Ecto neural progenitor cell (in vitro differentiated cells): ENCODE measurements at places on chromosomes 7 and 10.
A peak's percentile ranks its signal among the peaks of the same experiment; 100 is the strongest.

DNA sequence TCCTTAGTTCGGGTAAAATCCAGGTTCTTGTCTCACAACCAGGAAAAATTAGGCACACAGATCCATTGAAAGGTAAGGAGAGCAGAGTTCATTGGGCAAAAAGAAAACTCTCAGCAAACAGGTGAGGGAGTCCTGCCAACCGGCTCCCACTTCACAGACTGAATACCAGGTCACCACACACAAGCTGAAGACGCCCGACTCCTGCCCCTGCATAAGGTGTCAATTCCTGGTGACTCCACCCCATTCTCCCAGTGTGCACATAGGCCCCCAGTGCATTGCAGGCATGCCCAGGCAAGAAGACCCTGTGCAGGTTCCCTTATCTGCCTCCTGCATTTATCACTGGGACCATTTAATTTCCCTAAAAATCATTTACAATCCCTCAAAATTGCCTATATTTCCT lies 354.6 kb downstream of the LRRTM3 start:
- DNase-seq, result peak; percentile 49

- no peak for DNase-seq
Observed at GRCh38 chr7:92697012-92697411, 106.8 kb upstream of the FAM133B start.

DNA sequence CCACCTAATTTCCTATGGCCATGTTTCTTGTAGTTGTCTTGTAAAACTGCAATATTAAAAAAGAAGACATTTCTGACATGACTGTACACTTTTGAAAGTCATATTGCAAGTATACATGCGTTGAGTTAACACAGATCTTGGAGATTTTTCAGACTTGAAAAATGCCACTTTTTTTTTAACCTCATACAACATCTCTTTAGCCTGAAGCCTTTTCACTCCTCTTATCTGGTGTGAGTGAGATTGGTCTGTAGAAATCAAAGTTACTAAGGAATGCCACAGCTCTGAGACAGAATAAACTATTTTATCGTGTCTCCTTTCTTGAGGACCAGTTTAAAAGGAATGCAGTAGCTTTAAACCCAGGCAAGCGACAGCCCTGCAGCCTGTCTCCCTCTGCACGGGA lies 43.9 kb upstream of the NEUROD6 start:
- no peak for DNase-seq

DNA sequence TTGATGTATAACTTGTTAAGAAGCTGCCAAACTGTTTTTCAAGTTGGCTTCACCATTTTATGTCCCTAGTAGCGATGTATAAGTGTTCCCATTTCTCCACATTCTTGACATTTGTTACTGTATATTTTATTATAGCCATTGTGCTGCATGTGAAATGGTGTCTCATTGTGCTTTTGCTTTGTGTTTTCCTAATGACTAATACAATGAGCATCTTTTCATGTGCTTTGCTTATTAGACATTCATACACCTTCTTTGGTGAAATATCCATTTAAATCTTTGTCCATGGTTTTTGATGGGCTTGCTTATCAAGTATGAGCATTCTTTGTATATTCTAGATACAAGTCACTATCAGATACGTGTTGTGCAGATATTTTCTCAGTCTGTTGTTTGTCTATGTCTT lies 203.0 kb downstream of the CCSER2 start:
- DNase-seq, result no peak

DNA sequence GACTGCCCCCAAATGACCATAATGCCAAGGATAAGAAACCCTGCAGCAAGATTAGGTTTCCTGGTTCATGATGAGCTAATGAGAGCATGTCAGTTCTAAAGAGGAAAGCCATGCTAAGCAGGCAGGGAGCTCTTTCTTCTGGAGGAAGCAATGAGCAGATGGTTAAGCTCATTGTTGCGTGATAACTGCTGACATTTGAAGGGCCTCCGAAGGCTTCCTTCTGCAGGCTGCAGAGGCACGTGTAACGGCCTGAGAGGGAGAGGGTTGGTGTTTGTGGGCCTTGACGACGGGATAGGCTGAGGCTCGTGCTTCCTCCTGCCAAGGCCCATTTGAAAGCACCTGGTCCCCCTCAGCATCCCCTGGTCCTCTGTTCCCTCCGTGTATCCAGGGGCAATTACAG lies 63.5 kb upstream of the BTBD16 start:
- DNase-seq, result no peak

- no peak for DNase-seq
Observed at GRCh38 chr7:2603044-2603965, 28.5 kb upstream of the TTYH3 start.

- no peak for DNase-seq
Observed at GRCh38 chr7:33887266-33887975, 17.9 kb upstream of the BMPER start.

- no peak for DNase-seq
Observed at GRCh38 chr7:114293289-114294012, 121.2 kb upstream of the FOXP2 start.

DNA sequence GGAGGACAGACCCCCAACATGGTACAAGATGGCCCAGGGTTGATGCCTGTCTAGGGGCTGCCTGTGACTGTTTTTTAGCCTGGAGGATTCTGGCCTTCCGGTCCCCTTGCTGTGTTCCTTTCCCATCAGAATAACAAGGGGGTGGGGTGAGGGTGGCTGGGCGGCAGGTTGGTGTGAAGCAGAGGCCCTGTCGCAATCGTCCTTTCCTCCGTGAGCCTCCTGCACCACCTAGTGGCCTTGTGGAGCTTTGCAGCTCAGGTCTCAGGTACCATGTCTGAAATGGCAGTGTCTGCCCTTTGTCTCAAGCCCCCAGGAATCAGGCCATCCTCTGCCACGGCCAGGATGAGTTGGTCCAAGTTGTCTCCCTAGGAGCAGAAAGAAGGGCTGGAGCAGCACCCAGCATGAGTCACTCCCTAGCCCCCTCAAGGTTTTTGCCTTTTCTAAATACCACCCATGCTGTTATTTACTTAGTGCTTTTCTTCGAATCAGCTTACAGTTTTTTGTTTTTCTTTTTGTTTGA lies 24.2 kb downstream of the TACR2 start:
- peak; percentile 89 for DNase-seq

- no peak for DNase-seq
Observed at GRCh38 chr10:103890194-103890658, 27.8 kb downstream of the STN1 start.

GRCh38 chr7:32582036-32582435 lies 86.7 kb downstream of the AVL9 start:
- DNase-seq, result no peak

GRCh38 chr7:50832744-50833143 lies 50.0 kb upstream of the GRB10 start:
- DNase-seq, result no peak

GRCh38 chr7:1275451-1276381 lies 43.0 kb downstream of the UNCX start:
- no peak for DNase-seq

GRCh38 chr10:30821261-30821993 lies 191.9 kb upstream of the LYZL2 start:
- DNase-seq, result no peak

- DNase-seq, result peak; percentile 81
Observed at GRCh38 chr7:142854372-142855113, at the start of gene EPHB6. TSS of gene EPHB6 (plus strand) at chr7:142855076. CDS start at chr7:142863228, 8,152 bp downstream.

- no peak for DNase-seq
Observed at GRCh38 chr7:128100225-128100948, 69.2 kb upstream of the LRRC4 start.

DNA sequence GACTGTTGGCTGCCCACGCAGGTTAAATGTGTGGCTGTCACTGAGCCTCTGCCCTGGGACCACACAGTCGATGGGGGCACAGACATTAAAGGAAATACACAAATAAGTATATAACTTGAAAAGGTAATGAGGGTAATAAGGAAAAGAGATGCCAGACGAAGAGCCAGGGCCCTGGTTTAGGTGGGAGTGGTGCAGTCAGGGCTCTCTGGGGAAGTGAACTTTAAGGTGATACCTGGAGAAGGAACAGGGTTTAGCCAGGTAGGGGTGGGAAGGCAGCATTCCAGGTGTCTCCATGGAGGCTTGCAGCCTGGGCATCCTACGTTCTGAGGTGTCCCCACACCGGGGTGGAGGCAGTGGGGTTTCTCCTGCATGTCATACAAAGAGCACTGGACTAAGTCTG lies 50.4 kb downstream of the UNC5B start:
- DNase-seq, result no peak

GRCh38 chr7:36303202-36304098 lies 86.2 kb upstream of the ANLN start:
- DNase-seq, result peak; percentile 60

- no peak for DNase-seq
Observed at GRCh38 chr7:119943942-119944600, 328.9 kb upstream of the KCND2 start.

DNA sequence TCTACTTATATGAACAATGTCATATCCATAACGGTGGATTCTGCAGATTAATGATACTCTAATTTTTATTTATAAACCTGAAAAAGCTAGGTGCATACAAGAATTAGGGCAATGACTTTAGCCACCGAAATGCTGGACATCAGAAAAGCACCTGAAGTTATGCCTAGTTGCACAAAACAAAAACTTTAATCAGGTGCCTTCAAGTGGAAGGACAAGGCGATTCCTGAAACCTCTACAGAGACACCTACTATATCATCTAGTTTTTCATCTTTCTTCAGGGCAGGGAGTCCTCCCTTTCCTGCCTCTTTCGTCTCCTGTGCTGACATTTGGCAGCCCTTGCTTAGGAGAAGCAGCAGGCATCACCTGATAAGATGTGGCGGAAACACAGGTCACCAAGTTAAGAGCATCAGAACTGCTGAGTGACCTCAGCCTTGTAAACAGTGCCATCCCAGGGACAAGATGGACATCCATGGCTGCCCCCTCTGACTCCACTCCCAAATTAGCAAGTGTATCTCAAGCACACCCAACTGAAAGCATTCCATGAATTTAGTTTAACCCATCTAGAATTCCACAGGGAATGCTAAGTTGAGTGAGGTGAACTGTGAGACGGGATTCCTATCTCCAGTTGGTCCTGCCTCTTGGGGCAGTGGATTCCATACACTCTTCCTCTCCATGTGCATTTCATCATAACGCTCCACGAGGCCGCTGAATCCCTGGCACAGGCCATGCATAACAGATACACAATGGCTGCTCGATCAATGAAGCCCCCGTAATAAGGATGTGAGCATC lies 5.8 kb downstream of the ITPRIP start:
- DNase-seq, result peak; percentile 17

GRCh38 chr10:27998954-27999275 lies at the start of gene ODAD2:
TSS of gene ODAD2 (minus strand) at chr10:27999079. CDS start at chr10:27995142, 3,937 bp downstream.
- no peak for DNase-seq

DNA sequence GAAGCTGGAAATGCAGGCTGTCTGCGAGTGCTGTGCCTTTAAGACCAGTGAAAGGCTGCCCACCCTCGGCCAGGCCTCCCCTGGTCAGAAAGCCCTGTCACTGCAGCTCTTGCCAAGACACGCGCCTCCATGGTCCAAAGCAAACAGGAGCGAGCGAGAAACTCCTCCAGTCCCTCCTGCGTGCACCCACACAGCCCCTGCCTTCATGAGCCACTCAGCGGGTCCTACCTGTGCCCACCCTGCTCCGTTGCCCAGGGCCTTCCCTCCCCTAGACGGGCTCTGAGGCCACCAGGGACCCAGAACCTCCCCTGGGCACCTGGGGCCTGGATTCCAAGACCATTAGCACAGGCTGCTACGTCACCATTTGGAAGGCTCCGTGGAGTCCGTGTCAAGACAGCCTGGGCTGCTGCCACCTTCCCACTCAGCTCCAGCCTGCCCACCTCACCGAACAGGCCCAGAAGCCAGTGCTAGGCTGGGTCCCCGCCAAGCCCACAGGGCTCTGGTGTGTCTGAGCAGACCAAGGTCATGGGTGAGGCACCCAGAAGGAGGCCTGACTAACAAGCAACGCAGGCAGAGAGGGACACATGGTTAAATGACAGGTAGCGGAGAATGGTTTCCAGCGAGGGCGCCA lies 144.5 kb downstream of the NEURL1 start:
- DNase-seq, result no peak
